ENCODE measurements at places on chromosomes 12 and 14.

- no peak for DNase-seq
Observed at GRCh38 chr14:75264036-75264435, 14.6 kb upstream of the FOS start.

DNA sequence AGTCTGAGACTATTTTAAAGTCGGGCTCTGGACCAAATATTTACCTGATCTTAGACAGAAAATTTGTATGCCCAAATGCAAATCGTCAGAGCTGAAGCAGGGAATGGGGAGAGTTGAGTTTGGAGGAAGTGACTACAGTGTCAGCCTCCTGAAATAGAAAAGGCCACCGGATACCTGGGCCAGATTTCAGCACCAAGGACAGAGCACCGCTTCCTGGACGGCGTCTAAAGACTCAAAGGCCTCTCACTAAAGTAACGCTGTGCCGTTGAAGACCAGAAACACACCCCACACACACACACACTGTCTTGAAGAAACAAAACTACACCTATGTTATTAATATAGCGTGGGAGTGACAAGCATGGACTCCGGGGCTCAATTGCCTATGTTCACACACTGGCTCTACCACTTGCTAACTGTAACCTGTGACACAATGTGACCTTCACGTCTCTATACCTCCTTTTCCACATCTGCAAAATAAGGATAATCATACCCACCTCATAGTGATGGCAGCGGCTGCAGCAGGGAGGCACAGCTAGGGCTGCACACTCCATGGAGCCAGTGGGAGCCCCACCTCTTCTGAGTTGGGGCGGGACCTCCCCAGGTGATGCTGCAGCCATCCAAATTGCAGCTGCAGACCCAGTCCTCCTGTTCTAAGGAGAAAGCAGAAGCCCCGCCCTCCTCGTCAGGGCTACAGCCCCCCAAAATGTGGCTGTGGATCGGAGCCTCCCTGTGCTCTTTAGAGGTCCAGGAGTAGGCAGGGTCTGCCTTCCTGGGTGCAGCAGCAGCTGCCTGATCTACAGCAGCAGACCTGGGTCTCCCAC is 35.6 kb downstream of the KRT76 start:
- DNase-seq = no peak

- DNase-seq = no peak
Observed at GRCh38 chr14:103705504-103706284, 9.6 kb downstream of the XRCC3 start.

DNA sequence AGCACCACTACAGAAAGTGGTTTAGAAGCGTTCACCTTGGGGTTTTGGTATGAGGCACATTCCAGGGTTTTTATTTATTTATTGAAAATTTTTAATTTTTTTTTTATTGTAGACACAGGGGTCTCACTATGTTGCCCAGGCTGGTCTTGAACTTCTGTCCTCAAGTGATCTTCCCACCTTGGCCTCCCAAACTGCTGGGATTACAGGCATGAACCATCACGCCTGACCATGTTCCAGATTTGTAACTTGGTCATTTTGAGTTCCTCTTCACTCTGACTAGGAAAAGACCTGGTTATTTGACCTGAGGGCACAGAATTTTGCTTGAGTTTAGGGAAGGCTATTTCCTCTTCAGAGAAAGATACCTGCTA is 3.1 kb downstream of the MLEC start:
- no peak for DNase-seq
